ENCODE measurements at places on chromosomes 5 and 9.

- no peak overlapping the region for H3K27ac ChIP-seq
- H3K4me3 ChIP-seq: no peak overlapping the region
- H3K36me3 ChIP-seq: no peaks in the 10 kb centered on the region
- H3K27me3 ChIP-seq: no peaks in the 10 kb centered on the region
Measured at GRCh38 chr5:155085282-155085989, 71.9 kb downstream of the KIF4B start.

GRCh38 chr9:130731355-130731754 lies 37.8 kb downstream of the EXOSC2 start:
- H3K4me3 ChIP-seq: no peak overlapping the region
- H3K27ac ChIP-seq: no peak overlapping the region
- H3K27me3 ChIP-seq: no peaks in the 10 kb centered on the region
- H3K4me1 ChIP-seq: no peaks in the 10 kb centered on the region
- no peak for DNase-seq

DNA sequence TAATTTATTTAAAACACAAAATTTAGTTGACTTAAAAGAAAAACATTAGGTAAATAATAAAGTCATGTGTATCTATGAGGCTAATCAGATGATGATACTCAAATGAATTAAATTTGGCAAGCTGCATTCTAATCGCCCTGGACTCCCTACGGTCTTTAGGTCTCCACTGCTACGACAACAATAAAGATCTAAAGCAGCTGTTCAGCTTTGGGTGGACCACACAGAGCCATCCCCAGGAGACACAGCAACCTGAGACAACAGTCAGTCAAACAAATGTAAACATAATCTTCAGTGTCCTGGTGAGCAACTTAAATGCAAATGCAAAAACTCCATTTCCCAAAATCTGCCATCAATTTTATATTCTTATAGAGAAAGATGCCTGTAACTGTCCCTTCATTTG lies 65.5 kb downstream of the MCTP1 start:
- H3K27ac ChIP-seq: no peak overlapping the region
- no peaks in the 10 kb centered on the region for H3K27me3 ChIP-seq
- no peak for DNase-seq

DNA sequence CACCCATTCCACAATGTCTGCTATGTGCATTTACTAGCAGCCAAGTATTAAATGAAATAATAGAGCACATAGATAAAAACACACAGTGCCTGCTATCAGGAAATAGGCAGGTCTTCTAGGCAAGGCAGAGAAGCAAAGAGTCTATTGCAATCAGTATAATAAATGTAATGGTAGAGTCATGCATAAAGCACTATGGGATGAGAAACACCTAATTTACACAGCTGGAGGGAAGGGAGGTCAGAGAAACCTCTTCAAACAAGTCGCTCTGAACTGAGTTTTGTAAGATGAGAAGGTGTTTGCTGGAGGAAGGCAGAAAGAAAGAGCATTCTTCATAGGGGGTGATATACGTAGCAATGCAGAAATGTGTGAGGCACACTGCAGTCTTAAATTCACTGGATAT lies 341.0 kb upstream of the DMAC1 start:
- no peaks in the 10 kb centered on the region for H3K27me3 ChIP-seq
- no peak for DNase-seq
- no peak overlapping the region for H3K27ac ChIP-seq
- H3K4me3 ChIP-seq: no peak overlapping the region
- peaks cover 3% of the 10 kb centered on the region for H3K4me1 ChIP-seq
- no peaks in the 10 kb centered on the region for H3K36me3 ChIP-seq

DNA sequence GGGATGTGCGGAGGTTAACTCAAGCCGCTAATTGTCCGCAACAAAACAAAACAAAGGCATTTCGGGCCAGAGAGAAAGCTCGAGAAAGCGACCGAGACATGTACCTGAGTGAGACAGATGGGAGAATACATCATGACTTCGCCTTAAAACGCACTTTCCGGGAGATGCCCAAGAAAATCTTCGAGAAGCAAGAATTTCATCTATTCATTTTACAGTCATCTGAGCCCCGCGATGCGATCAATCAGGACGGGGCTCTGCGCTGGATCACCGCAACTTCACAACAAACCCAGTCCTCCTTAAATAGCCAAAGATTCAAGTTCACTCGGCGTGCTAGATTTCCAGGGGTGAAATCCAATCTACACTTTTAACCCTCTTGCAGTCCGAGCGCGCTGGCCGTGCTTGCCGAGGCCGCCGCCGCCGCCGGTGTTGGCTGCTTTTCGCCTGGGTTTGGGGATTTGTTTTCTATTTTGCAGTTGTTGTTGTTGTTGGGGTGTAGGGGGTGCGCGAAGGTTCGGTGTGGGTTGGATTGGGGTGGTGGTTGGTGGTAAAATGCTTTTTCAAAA lies 482 bp downstream of the NFIB start:
- DNase-seq: peak; percentile 68
- no peaks in the 10 kb centered on the region for H3K36me3 ChIP-seq
- H3K4me1 ChIP-seq: peaks cover 11% of the 10 kb centered on the region
- H3K27me3 ChIP-seq: peaks cover 43% of the 10 kb centered on the region
- peak overlapping the region; percentile 57 for H3K27ac ChIP-seq

- no peak overlapping the region for H3K4me3 ChIP-seq
- DNase-seq: peak; percentile 52
- H3K36me3 ChIP-seq: no peaks in the 10 kb centered on the region
- H3K27ac ChIP-seq: no peak overlapping the region
- no peaks in the 10 kb centered on the region for H3K27me3 ChIP-seq
- H3K4me1 ChIP-seq: no peaks in the 10 kb centered on the region
Measured at GRCh38 chr5:141951332-141951781, 6.6 kb downstream of the PCDH12 start.

GRCh38 chr5:142770650-142771609 lies 753 bp downstream of the ARHGAP26 start:
- peak overlapping the region; percentile 84 for H3K27ac ChIP-seq
- H3K4me1 ChIP-seq: peaks cover 15% of the 10 kb centered on the region
- no peaks in the 10 kb centered on the region for H3K36me3 ChIP-seq
- no peaks in the 10 kb centered on the region for H3K27me3 ChIP-seq
- peak overlapping the region; percentile 70 for H3K4me3 ChIP-seq
- peak; percentile 73 for DNase-seq

DNA sequence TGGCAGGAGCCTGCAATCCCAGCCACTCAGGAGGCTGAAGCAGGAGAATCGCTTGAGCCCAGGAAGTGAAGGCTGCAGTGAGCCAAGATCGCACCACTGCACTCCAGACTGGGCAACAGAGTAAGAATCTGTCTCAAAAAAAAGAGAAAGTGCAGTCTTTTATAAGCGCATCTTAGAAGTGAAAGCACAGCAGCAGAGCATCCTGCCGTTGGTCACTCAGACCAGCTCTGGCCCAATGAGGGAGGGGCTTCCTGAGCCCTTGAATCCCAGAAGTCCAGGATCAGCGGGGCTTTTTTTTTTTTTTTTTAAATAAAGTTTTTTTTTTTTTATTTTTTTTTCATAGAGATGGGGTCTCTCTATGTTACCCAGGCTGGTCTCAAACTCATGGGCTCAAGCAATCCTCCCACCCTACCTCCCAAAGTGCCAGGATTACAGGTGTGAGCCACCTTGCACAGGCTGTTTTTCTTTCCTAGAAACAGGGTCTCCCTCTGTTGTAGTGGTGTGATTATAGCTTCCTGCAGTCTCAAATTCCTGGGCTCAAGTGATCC lies 42.3 kb downstream of the NAIF1 start:
- no peaks in the 10 kb centered on the region for H3K4me1 ChIP-seq
- H3K36me3 ChIP-seq: no peaks in the 10 kb centered on the region
- DNase-seq: no peak
- no peak overlapping the region for H3K4me3 ChIP-seq
- H3K27me3 ChIP-seq: no peaks in the 10 kb centered on the region
- H3K27ac ChIP-seq: no peak overlapping the region

- DNase-seq: no peak
- no peaks in the 10 kb centered on the region for H3K36me3 ChIP-seq
- H3K4me3 ChIP-seq: peak overlapping the region; percentile 88
- H3K27me3 ChIP-seq: no peaks in the 10 kb centered on the region
- peaks cover 12% of the 10 kb centered on the region for H3K4me1 ChIP-seq
Measured at GRCh38 chr9:129175515-129175824, 2.6 kb downstream of the IER5L start.

- peaks cover 5% of the 10 kb centered on the region for H3K4me1 ChIP-seq
- no peak overlapping the region for H3K27ac ChIP-seq
- H3K4me3 ChIP-seq: no peak overlapping the region
- H3K27me3 ChIP-seq: no peaks in the 10 kb centered on the region
Measured at GRCh38 chr9:77793849-77794248, 145.7 kb upstream of the GNA14 start.

DNA sequence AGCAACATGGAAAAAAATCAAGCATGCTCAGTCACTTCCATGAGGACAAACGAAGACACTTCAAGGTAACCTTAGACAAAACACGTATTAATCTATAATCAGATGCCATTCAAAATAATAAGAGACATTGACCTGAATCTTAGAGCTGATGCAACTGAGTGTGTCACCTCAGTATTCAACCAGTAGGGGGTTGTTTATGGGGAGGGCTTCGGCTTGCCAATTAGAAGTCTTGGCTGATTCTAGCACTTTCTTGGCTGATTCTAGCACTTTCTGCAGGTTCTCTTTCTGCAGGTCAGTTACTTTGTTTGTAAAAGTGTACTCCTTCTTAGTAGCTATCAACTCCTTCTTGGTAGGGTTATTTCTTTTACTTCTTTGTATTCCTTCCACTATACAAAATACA lies 317.6 kb downstream of the ENC1 start:
- peaks cover 9% of the 10 kb centered on the region for H3K4me1 ChIP-seq
- no peak for DNase-seq
- no peak overlapping the region for H3K4me3 ChIP-seq
- H3K27ac ChIP-seq: no peak overlapping the region

- H3K27me3 ChIP-seq: no peaks in the 10 kb centered on the region
- no peak overlapping the region for H3K27ac ChIP-seq
- DNase-seq: peak; percentile 76
- no peaks in the 10 kb centered on the region for H3K36me3 ChIP-seq
- peaks cover 5% of the 10 kb centered on the region for H3K4me1 ChIP-seq
Measured at GRCh38 chr5:67941614-67942401, 273.7 kb upstream of the PIK3R1 start.
